Activated naive CD8-positive, alpha-beta T cell treated with anti-CD3 and anti-CD28 coated beads, Interleukin-2, amount 50 U/mL, for 24 hours (primary cell): ENCODE measurements at places on chromosomes 6 and 20.

DNA sequence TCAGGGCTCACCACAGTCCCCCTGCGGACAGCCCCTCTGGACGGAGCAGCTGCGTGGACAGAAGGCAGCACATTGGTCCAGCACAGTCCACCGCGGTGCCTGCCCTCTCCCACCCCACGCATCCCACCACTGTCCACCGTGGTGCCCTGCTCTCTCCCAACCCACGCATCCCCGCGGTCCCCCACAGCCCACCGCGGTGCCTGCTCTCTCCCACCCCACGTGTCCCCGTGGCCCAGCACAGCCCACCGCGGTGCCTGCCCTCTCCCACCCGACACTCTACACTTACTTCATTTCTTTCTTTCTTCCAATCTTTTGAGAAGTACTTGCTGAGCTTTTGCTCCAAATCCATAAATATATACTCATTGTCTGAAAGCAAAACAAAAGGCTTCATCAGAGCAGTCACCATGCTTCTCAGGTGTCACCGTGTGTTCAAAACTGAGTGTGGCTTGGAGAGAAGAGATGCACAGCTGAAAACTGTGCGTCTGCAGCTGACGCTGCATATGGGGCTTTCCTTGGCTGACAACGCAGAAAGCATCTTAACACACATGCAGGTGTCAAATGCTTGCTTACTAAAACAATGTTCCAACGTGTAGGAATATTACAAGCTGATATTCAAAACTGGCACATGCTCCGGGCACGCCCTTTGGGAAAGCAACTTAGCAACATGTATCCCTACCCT is 11.8 kb downstream of the FRMD1 start:
- DNase-seq, result no peak

DNA sequence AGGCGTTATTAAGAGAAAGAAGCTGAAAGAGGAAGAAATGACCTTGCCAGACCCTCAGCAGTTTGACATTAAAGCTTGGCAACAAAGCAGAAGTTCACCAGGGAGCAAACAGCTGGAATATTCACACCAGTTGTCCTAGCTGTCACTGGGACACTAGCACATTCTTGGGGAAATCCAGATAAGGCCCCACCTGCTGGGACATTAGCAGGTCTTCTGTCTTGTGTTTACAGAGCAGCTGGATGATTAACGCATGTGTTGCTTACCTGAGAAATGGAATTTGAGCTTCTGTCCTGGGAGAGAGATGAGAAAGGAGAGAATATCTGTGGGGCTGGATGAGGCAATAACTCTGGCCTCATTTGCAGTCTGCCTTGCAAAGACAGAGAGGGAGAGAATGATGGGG is 137.6 kb upstream of the RIN2 start:
- no peak for DNase-seq

DNA sequence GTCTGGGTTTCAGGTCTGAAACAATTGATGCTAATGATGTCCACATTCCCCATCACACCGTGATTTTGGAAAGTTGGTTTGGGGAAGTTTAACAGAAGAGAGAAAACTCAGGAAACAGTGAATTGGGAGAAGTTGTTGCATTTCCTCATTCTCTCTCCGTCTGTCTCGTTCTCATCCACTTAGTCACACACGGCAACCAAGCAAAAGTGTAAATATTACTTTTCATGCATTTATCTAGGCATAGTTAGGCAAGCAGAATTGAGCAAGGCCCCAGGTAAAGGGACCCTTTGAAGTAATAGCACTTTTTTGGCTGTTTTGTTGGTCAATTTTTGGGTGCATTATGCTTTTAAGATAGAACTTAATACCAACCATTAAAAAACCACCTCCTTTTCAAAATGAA is 137.0 kb upstream of the SULF2 start:
- no peak for DNase-seq

DNA sequence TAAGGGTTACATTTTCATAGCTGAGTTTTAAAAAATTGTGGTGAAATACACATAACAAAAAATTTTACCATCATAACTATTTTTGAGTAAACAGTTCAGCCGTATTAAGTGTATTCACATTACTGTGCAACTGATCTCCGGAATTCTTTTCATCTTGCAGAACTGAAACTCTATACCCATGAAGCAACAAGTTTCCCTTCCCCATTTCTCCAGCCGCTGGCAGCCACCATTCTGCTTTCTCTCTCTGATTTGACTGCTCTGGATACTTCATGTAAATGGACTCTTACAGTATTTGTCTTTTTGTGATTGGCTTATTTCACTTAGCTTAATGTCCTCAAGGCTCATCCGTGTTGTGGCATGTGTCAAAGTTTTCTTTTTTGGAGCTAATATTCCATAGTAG is 341.6 kb downstream of the QKI start:
- no peak for DNase-seq

DNA sequence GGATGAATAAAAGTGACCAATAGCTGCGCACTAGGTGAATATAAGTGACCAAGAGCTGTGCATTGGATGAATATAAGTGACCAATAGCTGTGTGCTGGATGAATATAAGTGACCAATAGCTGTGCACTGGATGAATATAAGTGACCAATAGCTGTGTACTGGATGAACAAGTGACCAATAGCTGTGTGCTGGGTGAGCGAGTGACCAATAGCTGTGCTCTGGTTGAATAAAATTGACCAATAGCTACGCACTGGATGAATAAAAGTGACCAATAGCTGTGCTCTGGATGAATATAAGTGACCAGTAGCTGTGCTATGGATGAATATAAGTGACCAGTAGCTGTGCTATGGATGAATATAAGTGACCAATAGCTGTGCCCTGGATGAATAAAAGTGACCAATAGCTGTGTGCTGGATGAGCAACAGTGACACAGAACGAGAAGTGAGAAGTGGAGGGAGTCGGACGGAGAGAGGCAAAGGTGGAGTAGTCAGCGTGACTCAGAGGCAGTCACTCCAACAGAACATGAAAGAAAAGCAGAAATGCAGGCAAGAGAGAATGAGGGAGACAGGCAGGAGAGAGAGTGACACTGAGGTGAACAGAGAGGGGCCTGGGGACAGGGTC is 38.5 kb downstream of the RBM38 start:
- DNase-seq, result no peak

GRCh38 chr20:4320291-4320690 is 304.9 kb upstream of the RNF24 start:
- DNase-seq, result no peak

DNA sequence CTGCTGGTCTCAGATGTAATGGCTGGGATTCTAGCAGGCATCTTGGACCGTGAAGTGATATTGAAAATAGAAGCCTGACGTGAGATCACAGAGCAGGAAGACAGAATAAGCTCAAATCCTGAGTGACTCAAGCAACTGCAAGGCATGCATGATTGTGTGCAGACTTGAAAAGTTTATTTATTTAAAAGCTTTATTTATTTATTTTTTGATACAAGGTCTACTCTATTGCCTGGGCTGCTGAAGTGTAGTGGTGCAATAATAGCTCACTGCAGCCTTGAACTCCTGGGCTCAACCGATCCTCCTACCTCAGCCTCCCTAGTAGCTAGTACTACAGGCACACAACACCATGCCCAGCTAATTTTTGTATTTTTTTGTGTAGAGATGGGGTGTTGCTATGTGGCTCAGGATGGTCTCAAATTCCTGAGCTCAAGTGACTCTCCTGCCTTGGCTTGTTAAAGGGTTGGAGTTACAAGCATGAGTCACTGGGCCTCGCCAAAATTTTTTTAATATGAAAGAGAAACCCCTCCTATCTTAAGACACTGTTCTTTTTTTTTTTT is 40.1 kb upstream of the RNF144B start:
- no peak for DNase-seq

- no peak for DNase-seq
These were observed 251.8 kb upstream of the RUNX2 start for GRCh38 chr6:45076217-45076930.

GRCh38 chr6:166655713-166656229 is 28.7 kb upstream of the RPS6KA2 start:
- no peak for DNase-seq

GRCh38 chr6:106628658-106629102 is 618 bp downstream of the RTN4IP1 start:
- DNase-seq, result no peak

- DNase-seq, result no peak
These were observed 940.5 kb upstream of the MANEA start for GRCh38 chr6:94636780-94637385.

DNA sequence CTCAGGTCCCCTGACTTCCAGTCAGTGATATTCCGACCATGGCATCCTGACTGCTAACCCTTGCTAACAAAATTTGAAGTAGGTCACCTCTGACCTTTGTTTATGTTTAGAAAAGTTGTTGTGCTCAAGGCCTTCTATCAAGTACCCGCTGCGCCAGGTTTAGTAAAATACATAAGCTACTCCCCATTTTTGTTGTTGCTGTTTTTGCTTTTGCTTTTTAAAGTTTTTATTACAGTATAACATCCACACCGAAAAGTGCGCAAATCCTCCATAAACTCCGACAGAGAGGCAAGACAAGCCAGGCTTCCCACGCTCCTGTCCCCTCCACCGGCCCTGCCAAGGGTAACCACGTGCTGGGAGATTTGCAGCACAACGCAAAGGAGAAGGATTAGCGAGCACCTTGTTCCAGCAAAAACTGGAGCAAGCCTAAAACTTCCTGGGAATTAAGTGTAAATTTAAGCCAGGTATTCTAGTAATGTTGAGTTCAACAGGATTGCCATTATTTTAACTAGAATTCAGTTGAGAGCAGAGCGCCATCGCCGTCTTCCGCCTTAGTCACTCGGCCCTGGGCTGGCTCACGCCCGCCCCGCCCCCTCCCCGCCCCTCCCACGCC is 17.8 kb upstream of the HMGN4 start:
- DNase-seq, result peak; percentile 50

DNA sequence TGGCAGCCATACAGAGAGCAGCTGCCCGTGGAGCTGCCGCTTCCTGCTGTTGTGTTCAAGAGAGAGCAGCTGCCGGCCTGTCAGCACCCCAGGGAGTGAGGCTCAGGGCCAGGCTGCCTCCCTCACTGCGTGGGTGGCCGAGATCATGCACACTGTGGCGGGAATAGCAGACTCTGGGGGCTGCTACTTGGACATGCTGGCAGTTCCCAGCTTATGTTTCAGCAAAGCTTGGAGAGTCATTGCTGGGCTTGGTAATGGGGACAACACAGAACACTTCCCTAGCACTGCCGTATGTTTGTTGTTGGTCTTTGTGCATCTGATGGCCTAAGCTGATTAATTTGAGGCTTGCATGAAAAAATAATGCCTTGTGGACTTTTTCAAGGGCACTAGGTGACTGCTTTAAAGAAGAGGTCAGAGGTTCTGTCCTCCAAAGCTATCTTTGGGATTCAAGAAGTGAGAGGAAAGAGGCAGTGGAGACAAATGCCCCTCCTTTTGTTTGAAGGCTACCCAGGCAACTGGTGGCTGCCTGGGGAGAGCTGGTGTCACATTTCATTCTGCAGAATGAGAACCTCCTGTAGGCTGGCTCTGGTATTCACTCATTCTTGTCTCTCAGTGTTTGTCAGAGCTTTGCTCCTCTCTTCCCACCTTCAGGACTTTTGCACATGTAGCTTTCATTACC is 18.8 kb downstream of the MRAP2 start:
- no peak for DNase-seq

- no peak for DNase-seq
These were observed 147.0 kb downstream of the CDKAL1 start for GRCh38 chr6:20681243-20681684.

DNA sequence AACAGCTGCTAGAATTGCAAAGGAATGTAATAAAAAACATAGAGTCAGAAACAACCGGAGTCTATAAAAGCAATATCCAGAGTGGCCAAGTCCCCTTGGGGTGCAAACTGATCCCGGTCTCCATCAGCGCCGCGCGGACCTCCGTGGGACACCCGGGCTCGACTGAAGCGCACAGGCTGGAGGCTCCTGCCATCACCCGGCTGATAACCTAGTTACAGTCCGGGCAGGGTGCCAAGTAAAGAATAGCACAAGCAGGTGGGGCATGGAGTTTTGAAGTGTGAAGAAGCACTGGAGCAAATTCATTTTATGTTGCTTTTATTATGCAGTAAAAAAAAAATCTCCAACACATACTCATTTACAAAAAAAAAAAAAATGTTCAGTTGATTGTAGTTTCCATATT is 205.1 kb upstream of the GMDS start:
- no peak for DNase-seq

DNA sequence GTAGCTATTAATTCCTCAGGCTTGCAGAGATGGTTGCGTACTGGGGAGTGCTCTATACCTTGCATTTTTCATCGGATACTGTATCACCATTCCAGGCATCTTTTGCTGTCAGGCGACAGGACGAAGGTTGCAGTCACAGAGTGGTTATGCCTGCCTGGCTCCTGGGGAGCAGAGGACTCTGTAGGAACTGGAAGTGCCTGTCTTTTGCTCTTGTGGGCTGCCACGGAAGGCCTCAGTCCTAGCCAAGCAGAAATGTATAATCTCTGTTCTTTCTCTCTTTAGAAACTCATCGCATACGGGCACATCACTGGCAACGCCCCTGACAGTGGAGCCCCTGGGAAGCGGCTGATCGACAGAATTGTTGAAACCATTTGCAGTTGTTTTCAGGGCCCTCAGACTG is 29.5 kb downstream of the ARFGEF2 start:
- DNase-seq, result no peak

GRCh38 chr20:48594533-48594932 is 233.3 kb downstream of the PREX1 start:
- DNase-seq, result no peak

GRCh38 chr6:6703699-6704098 is 115.2 kb downstream of the LY86 start:
- DNase-seq, result no peak

DNA sequence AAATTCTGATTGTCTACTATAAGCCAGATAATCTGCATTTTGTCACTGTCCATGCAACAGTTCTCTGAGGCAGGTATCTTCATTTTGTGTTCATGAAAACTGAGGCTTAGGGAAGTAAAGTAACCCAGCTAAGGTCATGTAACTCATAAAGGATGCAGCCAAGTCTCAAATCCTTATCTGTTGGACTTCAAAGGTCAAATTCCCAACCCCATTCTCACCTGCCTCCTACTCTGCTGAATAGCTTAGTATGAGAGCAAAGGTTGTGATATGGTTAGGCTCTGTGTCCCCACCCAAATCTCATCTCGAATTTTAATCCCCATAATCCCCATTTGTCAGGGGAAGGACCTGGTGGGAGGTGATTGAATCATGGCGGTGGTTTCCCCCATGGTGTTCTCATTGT is 90.1 kb downstream of the KLHL32 start:
- DNase-seq, result no peak

DNA sequence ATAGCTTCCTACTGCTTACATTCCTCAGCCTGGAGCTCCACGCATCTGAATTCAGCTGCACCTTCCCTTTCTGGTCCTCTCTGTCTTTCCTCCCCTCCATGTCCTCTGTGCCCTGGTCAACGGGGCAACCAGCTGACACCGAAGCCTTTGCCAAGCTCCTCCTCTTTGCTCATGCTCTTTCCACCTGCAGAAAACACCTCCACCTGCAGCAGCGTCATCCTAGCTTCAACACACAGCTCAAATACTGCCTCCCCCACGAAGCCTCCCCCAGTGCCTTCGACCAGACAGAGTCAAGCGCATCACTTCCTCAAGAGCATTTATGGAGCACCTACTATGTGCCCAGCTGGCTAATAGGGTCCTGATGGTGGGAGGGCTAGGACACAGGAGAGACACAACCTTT is 9.2 kb downstream of the CDH22 start:
- DNase-seq, result no peak
